Left kidney (tissue), 8 donors: ENCODE measurements at places on chromosomes 6 and 20. TPM values are rescaled to one million over a fixed set of nuclear protein-coding genes. Genes with fewer than 3 reads are reported as not detected.

The LAMP5 gene
- 7.8 TPM for polyA plus RNA-seq

The UST gene
- polyA plus RNA-seq, result 11.5 TPM

The TFAP2D gene
- not detected for polyA plus RNA-seq

The CDKN1A gene
- polyA plus RNA-seq, result 10.1 TPM

The IRAK1BP1 gene
- 13.9 TPM for polyA plus RNA-seq

- no peak for DNase-seq
Observed at GRCh38 chr20:50308513-50309279, 118.1 kb downstream of the CEBPB start.

DNA sequence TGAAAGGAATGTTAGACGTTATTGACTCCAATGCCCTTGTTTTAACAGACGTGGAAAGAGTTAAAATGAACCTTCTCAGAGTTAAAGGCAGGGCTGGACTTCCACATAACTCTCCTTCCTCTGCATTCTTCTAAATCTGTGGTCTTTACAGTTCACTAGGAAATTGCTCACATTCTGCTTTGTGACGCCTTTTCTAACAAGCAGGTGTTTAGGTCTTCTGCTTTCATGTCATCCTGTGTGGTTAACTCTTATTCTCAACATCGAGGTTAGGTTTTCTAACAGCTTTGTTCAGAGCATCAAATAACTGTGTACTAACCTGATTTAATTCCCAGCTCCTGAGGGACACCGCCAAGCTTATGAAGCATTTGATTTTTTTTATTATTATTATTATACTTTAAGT, 81.3 kb upstream of the NT5E start:
- DNase-seq, result no peak

DNA sequence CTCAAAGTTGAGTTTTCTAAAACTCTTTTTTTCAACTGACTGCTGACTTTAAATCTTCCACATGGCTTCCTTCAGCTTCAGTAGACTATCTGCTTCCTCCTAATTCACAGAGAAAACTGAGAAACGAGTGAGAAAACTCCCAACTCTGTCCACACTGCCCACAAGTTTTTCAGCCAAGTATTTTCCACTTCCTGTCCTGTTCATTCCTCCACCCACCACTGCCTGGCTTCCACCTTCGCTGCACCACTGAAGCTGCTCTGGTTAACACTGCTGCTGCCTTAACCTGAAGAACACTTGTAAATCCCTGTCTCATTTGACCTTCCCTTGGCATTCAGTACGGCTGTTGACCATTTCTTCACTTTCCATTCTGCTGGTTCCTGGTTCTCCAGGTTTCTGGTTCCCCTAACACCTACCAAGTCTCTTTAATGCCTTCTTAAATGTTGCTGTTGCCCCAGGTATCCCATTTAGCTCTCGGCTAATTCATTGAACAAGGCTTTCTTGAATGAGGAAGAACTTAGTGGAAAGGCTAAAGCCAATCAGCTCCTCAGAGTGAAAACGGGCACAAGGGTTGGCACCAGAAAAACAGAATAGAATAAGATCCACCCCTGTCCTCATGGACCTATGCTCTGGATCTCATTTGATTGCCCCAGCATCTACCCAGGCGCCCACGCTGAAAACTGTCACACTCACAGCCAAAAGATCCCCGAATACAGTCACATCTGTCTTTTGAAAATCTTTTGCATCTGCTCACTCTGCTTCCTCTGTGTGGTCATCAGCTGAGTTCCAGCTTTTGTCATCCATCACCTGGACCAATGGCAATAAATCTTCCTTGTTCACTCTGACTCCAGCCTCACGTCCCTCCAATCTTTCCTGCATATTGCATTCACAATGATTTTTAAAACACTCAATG, 104.4 kb upstream of the TAB2 start:
- DNase-seq, result no peak

- DNase-seq, result no peak
Observed at GRCh38 chr6:168623736-168624135, 182.8 kb downstream of the SMOC2 start.

DNA sequence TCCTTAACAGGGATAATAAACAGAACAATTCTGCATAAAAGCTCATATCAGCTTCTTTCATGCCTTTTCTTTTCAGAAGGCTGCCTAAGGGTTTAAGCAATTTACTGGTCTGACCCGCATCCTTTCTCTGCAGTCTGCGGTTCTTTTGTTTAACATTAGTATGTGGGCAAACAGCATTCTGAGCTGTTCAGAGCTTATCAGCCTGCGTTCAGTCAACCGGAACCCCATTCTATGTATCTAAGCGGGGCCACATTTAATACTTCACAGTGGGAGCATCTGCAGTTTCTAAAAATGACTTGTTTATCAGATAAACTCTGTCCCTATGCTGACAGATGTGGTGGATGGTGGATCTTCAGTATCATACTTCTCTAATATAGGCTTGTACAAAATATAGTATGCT, 758.9 kb upstream of the MMS22L start:
- DNase-seq, result no peak

- DNase-seq, result no peak
Observed at GRCh38 chr20:8473459-8473858, 341.4 kb downstream of the PLCB1 start.

DNA sequence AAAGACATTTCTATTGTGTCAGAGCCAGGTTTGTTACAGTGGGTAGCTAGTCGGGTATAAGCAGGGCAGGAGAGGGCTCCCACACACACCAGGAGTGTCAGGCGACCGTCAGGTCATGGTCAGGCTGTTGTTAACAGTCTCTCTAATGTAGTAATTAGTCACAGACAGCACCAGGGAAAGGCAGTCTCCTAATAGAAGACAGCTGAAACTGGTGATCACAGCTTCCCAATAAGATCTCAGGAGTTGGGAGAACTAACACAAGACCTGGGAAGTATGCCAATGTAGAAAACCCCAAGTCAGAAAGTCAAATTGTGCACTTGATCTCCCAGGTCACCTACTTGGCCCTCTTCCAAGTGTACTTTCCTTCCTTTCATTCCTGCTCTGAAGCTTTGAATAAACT, 53.0 kb upstream of the GPR6 start:
- DNase-seq, result no peak

DNA sequence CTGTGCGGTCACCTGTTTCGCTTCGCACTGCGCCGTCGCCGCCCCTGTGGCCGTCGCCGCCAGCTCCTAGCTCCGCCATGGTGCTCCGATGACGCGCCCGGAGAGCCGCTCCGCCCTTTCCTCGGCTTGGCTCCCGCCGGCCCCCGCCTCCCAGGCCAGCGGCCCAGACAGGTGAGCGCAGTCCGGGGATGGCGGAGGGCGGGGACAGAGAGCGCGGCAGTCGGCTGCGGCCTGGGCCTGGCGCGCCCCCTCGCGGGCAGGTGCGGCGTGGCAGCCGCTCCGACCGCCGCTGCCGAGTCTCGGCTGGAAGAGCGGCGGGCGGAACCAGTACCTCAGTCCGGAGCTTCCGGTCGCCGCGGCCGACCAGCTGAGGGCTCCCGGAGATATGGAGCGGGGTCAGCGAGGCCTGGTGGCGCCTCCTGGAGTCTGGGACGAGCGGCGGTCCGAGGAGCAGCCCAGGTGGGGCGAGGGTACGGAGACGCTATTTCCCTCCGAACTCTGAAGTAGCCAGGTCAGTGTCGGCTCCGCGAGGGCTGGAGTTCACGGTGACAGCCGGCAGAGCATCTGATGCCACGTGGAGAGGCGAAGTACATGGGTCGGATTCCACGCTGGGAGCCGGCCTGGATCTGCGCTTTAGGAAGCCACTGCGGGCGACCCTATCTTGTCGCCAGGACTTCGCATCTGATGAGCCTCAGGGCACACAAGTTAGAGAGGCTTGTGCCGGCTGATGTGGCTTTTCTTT, at the start of gene MAP7:
TSS of gene MAP7 (minus strand) at position 93 of the 742 bp plus-strand sequence. CDS start at position 79, 14 bp downstream.
- peak; percentile 62 for DNase-seq

DNA sequence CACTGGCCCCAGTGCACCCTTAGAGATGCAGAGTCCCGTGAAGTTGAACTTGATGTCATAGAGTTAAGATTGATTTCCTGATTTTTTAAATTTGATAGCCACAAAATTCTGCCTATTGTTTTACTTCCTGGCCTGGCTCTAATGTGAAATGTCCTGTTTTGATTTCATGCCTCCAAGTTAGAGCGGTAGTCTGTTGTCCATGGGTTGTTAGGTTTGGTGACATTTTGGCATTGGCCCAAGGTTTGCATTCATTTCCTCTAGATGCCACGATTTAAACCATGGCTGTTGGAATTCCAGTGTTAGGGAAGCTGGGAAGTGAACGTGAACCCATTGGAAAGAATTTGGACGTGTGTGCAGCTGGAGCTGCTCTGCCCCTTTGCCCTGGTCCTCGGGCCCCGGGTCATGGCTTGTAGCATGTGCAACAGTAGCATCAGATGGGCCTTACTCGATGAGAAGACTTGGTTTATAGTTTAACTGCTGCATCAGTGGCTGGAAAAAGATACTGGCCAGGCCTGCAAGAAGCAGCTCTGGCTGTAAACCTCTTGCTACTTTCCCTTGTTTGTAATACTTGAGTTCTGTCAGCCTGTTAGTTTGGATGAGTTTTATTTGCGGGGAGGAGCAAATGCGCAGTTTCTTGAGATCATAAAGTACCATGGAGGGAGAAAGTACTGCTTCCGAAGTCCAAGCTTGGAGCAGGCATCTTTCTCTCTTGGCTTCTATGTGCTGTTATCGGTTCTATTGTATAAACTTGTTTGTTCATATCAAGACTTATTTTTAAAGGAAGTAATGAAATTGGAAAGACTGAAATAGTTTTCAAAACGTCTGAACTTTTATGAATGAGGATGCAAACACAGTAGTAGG, 121.4 kb upstream of the CLDN20 start:
- DNase-seq, result no peak

GRCh38 chr6:9186148-9186547, 750.8 kb upstream of the SLC35B3 start:
- no peak for DNase-seq

GRCh38 chr20:6075428-6076219, 21.8 kb upstream of the LRRN4 start:
- DNase-seq, result no peak

DNA sequence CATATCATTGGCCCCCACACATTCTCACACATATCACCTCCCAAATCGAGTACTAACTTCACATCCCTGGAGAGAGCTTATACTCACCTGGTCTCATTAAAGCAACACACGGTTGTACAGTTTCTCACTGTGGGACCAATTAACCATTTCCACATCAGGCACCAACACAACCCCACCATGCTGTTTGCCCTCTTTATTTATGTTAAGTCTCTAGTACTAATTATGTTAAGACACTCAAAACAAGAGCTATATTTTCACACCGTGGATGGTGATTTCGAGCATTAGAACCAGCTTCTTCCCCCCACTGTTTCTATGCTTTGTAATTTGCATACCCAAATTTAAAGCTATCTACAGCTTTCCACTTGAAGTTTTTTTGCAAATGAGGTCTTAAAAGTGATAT, 6.3 kb downstream of the SCML4 start:
- DNase-seq, result no peak

DNA sequence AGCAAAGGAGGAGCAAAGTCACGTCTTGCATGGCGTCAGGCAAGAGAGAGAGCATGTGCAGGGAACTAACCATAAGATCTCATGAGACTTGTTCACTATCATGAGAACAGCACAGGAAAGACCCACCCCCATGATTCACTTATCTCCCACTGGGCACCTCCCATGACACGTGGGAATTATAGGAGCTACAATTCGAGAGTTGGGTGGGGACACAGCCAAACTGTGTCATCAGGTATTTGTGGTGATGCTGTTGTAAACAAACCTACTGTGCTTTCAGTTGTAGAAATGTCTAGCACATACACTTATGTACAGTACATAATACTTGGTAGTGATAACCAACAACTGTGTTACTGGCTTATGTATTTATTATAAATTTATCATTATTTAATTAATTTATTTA, 128.3 kb downstream of the UTRN start:
- DNase-seq, result no peak

GRCh38 chr20:2846698-2847097, 6.2 kb downstream of the VPS16 start:
- no peak for DNase-seq

DNA sequence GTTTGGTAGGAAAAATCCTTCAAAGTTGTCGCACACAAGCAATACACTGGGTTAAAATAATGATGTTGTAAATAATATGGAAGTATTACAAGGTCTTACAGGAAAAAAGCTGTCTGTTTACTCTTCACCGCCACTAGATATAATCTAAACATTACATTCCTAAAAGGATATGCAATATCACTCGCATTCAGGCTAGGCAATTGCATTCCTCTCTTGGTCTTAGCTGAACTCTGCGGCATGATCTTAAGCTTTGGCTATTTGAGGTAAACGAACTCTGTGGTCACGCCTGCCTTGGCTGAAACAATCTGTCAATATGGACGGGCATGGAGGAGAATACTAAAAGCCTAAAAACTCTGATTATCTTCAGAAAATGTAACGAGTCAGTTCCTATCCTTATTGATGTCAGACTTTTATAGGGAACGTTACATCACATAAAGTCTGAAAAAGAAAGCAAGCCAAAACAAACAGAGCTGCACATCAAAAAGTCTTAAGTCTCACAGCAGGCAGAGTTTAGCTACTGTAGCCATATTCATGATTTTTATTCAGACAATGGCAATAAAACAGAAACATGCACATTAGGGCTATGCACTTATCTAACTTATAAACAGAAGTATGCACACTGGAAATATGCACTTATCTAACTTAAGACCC, 30.8 kb upstream of the FILIP1 start:
- peak; percentile 50 for DNase-seq

GRCh38 chr20:3808544-3808943, 11.8 kb upstream of the AP5S1 start:
- DNase-seq, result no peak

DNA sequence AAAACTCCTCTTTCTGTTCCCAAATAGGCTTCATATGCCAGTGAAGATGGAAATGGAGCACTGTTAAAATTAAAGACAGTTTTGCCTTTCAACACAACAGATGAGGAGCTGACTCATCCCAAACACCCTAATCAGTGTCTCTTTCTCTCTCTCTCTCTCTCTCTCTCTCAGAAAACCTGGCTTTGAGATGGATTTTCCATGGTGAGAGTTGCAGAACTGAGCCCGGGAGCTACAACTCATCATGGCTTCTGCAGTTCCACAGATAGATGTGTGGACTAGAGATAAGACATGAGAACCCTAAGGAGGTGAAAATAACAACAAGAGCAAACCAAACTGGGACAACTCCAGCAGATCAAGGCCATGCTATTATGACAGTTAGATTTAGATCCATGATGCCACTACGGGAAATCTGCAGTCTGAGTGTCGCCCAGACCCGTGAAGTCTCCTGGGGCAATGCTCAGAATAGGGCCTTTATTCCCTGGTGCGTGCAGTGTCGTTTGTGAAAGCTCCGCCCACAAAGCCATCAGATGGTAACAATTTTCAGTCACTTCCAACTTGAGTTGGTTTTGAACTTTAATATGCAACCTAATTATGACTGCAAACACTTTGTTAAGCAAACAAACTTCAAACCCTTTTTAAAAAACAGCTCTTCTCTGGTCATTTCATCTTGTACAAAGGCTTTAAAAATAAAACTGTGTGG, 338.2 kb upstream of the PREP start:
- no peak for DNase-seq
